ENCODE measurements at places on chromosomes 3 and 15.

DNA sequence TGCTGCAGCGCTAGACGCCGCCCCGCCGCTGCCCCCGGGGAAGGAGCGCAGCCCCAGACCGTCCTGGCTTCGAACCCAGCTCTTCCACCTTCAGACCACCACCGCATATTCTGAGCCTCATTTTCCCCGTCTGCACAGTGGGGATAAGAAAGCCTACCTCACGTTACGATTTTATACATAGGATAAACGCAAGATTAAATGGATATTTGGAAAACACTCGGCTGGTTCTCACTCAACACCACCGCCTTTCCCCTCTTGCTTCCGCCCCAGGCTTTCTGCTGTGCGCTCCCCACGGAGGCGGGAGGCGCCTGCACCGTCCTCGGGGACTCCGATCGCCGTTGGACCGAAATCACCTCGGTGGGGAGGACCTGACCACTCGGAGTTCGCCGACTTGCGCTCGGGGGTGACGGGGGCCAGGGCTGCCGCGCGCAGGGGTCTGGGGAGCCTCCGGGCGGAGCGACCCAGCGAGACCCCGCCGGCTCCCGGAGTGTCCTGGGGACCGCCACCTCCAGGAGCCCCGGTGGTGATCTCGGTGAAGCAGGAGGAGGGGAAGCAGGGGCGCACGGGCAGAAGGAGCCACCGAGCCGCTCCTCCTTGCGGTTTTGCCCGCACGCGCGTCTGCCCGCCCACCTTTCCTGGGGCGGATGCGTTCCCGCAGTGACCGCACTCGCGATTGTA, 4.0 kb downstream of the FBXL22 start:
- DNase-seq, result peak; percentile 56

- no peak for DNase-seq
These were observed 160.8 kb upstream of the ST8SIA2 start for GRCh38 chr15:92232876-92233275.

- DNase-seq, result no peak
These were observed 4.9 kb upstream of the PAK6 start for GRCh38 chr15:40233727-40234577.

GRCh38 chr3:185422677-185423076, 59.7 kb downstream of the MAP3K13 start:
- DNase-seq, result no peak

DNA sequence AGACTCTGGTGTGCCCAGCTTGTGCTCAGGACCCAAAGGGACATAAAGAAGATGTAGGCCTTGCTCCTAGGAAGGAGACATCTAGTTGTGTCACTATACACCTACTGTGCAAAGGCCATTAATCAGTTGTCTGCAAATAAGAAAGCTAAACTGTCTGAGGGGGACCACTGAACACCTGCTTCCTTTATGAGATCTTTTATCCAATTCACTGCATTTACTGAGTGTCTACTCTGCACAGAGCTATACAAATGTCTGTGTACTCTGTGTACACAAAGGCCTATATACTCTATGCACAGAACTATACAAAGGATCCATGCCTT, 124.8 kb downstream of the CTNNB1 start:
- no peak for DNase-seq

DNA sequence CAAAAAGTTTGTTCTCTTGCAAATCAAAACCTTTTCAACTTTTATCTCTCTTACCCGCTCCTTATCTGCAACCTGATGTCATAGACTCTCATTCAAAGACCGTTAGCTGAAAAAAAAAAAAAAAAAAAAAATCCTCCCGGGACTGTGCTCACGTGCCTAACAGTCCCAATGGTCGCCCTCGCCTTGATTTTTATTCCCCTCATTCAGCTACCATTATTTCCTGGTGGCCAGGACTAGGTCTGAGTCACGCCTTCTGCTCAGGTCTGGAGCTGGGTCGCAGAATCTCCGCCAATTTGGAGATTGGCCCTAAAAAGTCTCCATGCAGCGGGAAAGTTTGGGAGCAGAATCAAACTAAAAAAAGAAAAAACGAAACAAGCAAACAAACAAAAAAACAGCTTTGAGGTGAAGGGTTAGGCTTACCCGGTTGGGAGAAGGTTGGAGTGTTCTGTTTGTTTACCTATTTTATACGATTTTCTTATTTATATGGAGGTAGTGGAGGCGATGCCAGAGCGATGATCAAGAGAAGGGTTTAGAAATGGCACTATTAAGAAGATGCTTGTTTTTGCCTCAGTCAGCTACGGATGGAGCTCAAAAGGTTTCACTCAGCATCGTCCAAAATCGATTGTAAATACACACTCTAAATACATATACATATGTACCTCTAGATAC, 51.1 kb downstream of the ZIC4 start:
- DNase-seq, result no peak

DNA sequence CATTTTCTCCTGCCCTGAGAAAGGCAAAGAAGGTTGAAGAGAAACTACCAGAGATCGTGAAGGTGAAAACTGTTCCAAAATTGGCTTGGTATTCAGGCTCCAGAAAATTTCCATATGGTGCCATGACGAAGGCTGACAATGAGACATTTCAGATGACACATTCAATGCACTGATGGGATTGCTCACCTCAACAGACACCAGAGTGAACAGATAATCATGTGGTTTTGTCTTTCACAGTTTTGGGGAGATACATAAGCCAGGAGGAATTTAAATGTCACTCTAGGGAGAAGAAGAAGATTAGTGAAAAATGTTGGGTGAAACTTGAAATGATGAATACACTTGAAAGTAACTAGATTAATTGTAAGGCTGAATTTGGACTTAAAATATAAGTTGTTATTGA, 339.7 kb upstream of the EPHA3 start:
- DNase-seq, result no peak

- peak; percentile 35 for DNase-seq
These were observed 1.0 kb downstream of the UBE2E1 start for GRCh38 chr3:23806534-23807423.

DNA sequence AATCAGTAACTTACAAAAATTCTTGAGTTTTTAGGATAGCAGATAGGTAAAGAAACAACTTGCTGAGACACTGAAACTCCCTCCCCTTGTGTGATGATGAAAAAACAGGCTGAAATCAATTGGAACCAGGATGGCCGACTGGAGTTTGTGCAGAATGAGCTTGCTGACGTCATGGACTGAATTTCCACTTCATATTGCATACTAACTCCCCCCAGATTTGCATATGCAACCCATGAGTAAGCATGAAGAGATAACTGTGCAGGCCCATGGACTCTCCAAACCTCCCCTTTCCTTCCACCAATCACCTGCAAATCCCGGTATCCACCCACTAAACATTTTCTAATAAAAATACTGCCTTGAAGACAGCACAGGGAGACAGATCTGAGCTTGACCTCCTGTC, 82.0 kb upstream of the SCN5A start:
- DNase-seq, result no peak

- no peak for DNase-seq
These were observed 232.4 kb upstream of the WNT5A start for GRCh38 chr3:55719508-55719907.

GRCh38 chr15:39381517-39381916, 199.4 kb upstream of the THBS1 start:
- no peak for DNase-seq

DNA sequence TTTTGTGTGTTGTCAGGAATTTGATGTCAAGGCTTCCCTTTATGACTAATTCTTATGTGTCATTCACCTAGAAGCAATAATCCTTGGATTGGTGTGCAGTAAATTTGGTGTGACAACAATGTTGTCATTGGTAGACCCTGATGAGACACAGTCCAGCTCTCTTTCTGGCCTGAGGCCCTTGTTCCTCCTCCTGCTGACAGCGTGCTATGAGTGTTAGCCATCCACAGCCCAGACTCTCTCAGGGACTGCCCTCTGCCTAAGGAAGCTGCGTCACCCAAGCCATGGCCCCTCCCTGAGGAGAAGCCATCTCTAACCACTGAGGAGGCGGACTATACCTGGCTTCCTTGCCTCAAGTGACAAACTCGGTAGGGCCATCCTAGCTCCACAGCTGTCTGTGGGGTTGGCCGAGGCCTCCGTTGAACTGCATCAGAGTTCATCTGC, 13.3 kb upstream of the TM4SF1 start:
- no peak for DNase-seq

GRCh38 chr15:85592148-85592547, 202.6 kb downstream of the KLHL25 start:
- no peak for DNase-seq
